Nephron progenitor cell (in vitro differentiated cells): ENCODE measurements at places on chromosomes 3 and 15.
A peak's percentile ranks its signal among the peaks of the same experiment; 100 is the strongest.

GRCh38 chr3:80079886-80080285, 312.1 kb upstream of the ROBO1 start:
- no peak for DNase-seq

GRCh38 chr3:198032039-198032936, 72.3 kb downstream of the LMLN start:
- DNase-seq, result no peak

- DNase-seq, result no peak
Observed at GRCh38 chr15:26438316-26438715, 334.6 kb downstream of the GABRB3 start.

GRCh38 chr3:46974421-46975171, 1.9 kb downstream of the CCDC12 start:
- no peak for DNase-seq

- DNase-seq, result no peak
Observed at GRCh38 chr3:61236556-61236955, 14.7 kb downstream of the FHIT start.

DNA sequence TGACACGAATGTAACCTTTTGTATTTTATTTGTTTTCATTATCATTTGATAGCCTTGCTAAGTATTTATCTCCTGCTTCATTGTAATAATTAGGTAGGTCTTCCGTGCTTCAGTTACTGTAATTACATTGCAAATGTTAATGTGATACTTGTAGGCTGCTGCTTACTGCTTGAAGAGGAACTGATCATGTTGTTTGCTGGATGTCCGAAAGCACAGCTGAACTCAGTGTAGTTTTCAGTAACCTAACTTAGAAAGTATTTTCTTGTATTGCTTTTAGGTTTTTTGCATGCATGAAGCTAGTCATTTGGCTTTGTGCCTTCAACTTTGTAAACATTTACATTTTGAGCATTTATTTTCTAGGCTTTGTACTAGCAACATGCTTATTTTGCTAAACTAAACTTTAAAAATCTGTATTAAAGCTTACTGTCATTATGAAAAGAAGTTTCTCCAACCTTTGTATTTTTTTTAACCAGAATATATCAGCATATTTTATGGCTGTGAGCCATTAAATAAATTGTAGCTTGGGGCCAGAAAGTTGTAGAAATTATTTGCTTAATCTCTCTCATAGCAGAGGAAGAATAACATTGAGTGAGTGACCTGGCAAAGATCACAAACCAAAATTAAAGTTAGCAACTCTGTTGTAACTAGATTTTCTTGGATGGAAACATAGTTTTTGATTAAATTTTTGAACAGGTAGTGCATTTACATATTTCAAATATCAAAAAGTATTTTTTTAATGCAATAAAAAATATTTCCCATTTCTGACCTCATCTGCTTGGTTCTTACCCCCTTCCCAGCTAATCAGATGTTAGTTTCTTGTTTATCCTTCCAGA, 30.7 kb downstream of the SACM1L start:
- no peak for DNase-seq

GRCh38 chr15:67079361-67079760, 14.0 kb downstream of the SMAD3 start:
- no peak for DNase-seq

GRCh38 chr15:41836073-41836472, 2.6 kb upstream of the PLA2G4B start:
- DNase-seq, result no peak

- DNase-seq, result no peak
Observed at GRCh38 chr3:38603731-38604131, 45.8 kb downstream of the SCN5A start.

DNA sequence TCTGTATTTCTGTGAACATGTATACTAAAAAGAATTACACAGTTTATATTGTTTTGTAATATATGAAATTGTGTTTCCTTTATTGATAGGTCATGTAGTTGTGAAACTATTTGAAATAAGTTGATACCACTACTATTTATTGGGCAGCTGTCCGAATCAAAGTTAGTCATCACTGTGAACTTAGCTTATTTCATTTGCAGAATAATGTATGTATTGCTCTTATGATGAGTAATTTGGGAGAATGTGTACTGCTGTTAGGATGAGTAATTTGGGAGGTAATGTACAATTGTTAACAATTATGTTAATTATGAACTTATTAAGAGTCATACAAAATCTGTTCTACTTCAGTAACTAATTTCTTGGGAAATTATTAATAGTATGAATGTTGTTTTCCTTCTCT, 22.2 kb downstream of the FXR1 start:
- no peak for DNase-seq

DNA sequence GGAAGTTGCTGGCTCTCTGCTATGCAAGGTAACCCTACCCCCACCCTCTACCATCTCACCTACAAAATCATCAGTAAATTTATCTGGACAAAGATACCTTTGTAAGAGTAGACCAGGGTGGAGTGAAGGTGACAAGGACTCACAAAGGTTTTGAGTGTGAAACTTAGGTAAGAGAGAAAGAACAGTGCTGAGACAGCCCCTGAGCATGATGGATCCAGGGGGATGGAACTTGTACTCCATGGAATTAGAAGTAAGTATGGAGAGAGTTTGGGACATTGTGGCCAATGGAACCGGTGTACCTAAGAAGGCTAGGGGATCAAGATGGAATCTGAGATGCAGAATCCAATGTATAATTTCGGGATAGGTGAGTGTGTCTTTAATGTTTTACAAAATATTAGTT, 153.0 kb upstream of the NSMCE3 start:
- no peak for DNase-seq

DNA sequence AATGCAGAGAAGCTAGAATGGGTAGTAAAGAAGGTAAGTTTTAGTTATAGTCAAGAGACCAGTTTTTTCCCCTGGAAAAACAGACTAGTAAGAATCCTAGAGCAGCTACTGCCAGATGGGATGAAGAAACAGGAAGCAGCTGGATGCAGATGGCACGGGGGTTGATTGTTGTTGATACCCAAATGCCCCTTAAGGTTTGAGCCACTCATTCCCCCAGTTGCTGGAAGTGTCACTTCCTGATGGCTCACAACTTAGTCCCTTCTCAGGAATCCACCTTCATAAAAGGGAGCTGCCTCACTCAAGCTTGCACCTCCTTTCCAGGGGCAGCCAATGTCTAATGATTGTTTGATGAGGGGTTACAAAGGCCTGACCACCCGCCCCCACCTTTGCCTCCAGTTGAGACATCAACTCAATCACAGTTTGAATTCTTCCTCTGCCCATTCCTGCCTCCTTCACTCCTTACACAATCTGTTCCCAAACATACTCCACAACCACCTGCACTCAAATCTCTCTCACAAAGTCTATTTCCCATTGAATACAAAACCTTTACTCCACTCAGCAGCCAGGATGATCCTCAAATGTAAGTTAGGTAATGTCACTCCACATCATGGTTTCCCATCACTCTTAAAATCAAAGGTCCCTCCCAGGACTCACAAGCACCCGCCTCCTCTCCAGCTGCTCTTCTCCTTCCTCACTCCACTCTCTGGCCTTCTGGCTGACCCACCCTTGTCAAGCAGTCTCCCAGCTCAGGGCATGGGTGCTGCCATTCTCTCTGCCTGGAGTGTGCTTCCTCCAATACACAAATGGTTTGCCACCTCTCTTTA, 450.1 kb upstream of the THBS1 start:
- no peak for DNase-seq

DNA sequence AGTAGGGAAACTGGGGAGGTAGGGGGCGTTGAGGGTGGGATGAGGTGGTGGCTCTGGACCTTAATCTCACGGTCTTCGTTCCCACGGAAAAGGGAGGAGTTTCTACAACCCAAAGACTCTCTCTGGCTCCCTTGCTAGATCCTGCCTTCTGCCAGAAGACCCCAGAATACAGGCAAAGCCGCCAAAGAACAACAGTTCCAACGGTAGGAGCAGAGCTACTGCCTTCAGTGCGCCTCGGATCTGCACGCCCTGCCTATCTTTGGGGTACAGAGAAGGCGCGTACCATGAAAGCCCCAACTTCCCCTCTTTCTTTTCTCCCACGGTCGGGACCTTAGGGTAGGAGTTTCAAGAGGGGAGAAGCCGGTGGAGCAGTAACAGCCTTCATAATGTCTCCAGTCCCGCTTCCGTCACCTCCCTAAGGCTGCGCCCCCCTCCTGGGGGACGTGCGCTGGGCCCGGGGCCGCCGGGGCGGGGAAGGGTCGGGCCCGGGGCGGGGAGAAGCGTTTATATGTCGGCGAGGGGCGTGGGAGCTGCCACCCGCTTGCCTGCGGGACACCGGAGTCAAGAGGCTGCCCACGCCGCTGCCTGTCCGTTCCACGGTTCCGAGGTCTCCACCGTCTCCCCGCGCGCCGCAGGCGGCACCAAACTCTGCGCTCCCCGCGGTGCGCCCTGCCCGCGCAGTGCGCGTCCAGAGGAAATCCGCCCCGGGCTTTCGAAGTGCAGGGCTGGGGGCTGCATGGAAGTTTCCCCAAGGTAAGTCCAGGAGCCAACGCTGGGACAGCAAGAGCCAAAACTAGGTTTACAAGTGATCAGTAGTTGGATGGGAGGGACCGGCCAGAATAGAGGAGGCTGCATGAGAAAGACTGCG, at the start of gene COL6A6:
Gene COL6A6 (plus strand): TSS at position 533 of the 868 bp plus-strand sequence. CDS start 43,188 bp downstream, outside the sequence.
- DNase-seq, result peak; percentile 54

- DNase-seq, result no peak
Observed at GRCh38 chr3:185420762-185421161, 57.8 kb downstream of the MAP3K13 start.

DNA sequence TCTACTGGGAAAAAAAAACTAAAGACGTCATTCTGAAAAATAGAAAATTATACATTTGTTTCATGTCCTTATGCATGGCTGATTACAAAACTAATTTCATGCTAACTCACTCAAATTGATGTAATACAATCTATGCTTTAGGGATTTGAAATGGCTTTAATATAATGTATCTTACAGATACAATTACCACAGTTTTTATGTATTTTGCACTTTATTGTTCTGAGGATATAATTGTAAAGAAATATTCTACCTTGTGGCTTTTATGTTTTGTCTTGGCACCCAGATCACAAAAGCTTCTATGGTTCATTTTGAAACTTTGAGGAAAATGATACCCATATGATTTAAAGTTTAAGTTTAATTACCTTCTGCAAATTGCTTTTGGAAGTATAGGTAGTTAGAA, 122.5 kb downstream of the PLCL2 start:
- DNase-seq, result no peak

DNA sequence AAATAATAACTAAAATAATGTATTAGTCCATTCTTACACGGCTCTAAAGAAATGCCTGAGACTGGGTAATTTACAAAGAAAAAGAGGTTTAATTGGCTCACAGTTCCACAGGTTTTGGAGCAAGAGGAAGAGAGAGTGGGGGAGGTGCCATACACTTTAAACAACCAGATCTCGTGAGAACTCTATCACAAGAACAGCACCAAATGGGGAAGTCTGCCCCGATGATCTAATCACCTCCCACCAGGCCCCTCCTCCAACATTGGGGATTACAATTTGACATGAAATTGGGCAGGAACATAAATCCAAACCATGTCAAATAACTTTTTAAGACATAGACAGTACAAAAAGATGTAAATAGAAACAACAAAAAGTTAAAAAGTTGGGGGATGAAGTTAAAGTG, 63.2 kb downstream of the ILDR1 start:
- DNase-seq, result no peak

DNA sequence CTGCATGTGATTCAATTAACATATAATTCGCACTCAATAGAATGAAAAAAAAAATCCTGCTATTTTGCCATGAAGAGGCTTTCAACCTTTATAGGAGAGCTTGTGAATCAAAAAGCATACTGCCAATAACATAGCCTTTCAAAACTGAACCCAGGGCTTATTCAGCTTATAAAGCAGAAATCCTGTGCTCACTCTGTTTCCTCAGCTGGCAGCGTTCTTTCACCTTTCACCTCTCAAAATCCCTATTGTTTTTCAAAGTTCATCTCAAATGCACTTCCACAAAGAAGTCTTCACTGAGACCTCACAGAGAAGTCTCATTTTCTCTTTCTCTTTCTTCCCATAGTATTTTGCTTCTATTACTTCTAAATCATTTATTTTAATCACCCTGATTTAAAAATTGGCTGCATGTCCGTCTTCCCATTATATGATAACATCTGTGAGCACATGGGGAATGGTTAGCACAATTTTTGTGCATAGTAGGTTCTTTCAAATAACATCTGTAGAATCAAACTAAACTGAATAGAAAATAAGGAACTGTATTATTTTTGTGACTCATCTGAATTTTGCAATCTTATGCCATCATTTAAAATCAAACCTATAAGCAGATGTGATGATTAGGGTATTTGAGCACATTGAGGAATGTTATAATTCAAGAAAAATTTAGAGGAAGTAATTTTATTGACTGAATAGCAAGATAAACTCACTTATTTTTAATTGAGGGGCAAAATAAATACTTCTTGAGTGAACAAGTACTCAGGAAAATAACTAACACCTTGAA, 373.4 kb downstream of the NLGN1 start:
- DNase-seq, result no peak

- no peak for DNase-seq
Observed at GRCh38 chr3:126606001-126606400, 47.3 kb upstream of the C3orf22 start.

DNA sequence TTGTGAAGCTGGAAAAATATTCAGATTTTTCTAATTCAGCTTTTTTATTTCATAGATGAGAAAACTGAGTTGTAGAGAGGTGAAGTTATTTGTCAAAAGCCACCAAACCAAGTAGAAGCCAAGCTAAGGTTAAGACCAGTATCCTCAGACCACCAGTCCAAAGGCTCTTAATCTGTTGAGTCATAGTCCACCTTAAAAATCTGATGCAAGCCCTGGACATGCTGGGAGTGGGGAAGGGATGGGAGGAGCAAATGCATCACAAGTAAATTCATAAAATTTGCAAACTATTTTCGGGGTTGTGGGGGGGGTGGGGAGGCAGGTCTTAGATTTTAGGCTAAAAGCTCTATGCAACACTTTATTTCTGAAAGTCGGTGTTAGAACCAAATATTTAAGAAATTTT, 307.7 kb upstream of the SEMA6D start:
- no peak for DNase-seq

GRCh38 chr3:158430448-158430847, 140.5 kb upstream of the MLF1 start:
- DNase-seq, result no peak

- DNase-seq, result no peak
Observed at GRCh38 chr15:99554880-99555488, 10.8 kb upstream of the MEF2A start.

GRCh38 chr3:23116081-23116837, 86.9 kb upstream of the UBE2E2 start:
- no peak for DNase-seq

DNA sequence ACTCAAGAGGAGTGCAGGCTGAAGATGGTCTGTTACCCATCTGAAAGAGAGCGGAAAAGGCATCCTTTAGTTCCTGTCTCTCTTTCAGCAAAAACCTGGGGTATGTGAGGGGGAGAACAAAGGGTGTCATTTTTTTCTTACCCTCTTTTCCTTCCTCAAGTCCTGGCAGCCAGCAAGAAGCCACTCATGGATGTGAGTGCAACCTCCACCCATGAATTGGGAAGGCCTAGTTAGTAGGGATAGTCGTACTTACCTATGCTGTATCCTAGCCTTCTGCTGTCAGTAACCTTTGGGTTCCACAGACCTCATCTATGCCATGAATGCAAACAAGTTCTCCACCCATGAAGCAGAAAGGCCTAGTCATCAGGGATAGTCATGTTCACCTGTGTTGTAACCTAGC, 472.8 kb downstream of the ZIC1 start:
- no peak for DNase-seq

GRCh38 chr3:97932387-97932801, 39.8 kb downstream of the RIOX2 start:
- no peak for DNase-seq
